Endothelial cell of umbilical vein (primary cell): ENCODE measurements at places on chromosomes 11 and 22. TPM values are rescaled to one million over a fixed set of nuclear protein-coding genes. Genes with fewer than 3 reads are reported as not detected.

DNA sequence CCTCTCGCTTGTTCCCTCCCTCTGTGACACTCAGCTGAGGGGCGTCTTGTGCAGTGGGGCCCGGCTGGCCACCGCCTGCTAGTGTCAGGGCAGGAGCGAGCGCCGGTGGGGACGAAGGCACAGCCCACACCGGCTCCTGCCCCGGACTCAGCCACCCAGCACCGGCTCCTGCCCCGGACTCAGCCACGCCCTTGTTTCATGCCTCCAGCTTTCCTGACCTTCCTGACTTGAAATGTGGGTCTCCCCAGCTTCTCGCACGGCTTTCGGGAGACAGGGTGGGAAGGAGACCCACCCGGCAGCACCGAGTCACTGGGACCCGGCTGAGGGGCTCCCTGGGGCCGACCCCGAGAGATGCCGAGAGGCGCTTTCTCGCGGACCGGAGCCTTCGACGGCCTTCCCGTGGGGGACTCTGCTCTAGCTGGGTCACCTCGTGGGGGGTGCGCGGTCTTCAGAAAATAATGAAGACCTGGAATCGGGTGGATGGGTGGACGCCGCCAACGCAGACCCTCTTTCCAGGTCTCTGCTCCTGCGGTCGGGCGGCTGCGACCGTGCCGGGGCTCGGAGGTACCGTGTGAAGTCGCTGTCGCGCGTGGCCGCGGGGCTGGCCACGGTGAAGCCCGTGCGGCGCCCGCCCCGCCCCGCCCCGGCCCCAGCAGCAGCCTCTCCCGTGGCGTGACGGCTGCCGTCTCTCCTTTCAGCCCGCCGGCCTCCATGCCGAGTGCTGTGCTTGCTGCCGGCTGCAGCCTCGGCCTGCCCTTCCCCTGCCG lies 10.2 kb downstream of the GLB1L2 start:
- DNase-seq, result no peak

GRCh38 chr22:48434868-48435250 lies 1392.8 kb downstream of the BRD1 start:
- H3K4me1 ChIP-seq, result no peaks in the 10 kb centered on the region
- no peaks in the 10 kb centered on the region for H3K36me3 ChIP-seq
- no peak overlapping the region for H3K27ac ChIP-seq
- H3K4me3 ChIP-seq, result no peak overlapping the region
- DNase-seq, result no peak
- H3K27me3 ChIP-seq, result no peaks in the 10 kb centered on the region

- no peak overlapping the region for H3K4me3 ChIP-seq
- peaks cover 2% of the 10 kb centered on the region for H3K36me3 ChIP-seq
- peaks cover 20% of the 10 kb centered on the region for H3K4me1 ChIP-seq
- H3K27ac ChIP-seq, result no peak overlapping the region
- no peaks in the 10 kb centered on the region for H3K27me3 ChIP-seq
These were observed 4.1 kb downstream of the CASP4 start for GRCh38 chr11:104964247-104964646.

GRCh38 chr11:104148074-104148473 lies 15.9 kb downstream of the PDGFD start:
- no peak overlapping the region for H3K4me3 ChIP-seq
- H3K27ac ChIP-seq, result no peak overlapping the region
- H3K36me3 ChIP-seq, result no peaks in the 10 kb centered on the region
- no peak for DNase-seq
- H3K27me3 ChIP-seq, result no peaks in the 10 kb centered on the region

GRCh38 chr11:92969634-92970347 lies at the start of gene MTNR1B:
Gene MTNR1B (plus strand): TSS chr11:92969651. CDS start chr11:92969726, 75 bp downstream.
- no peaks in the 10 kb centered on the region for H3K27me3 ChIP-seq
- H3K27ac ChIP-seq, result no peak within 1 kb of the TSS
- no peak for DNase-seq
- H3K36me3 ChIP-seq, result no peaks in the 10 kb centered on the region
- H3K4me3 ChIP-seq, result no peak within 1 kb of the TSS

DNA sequence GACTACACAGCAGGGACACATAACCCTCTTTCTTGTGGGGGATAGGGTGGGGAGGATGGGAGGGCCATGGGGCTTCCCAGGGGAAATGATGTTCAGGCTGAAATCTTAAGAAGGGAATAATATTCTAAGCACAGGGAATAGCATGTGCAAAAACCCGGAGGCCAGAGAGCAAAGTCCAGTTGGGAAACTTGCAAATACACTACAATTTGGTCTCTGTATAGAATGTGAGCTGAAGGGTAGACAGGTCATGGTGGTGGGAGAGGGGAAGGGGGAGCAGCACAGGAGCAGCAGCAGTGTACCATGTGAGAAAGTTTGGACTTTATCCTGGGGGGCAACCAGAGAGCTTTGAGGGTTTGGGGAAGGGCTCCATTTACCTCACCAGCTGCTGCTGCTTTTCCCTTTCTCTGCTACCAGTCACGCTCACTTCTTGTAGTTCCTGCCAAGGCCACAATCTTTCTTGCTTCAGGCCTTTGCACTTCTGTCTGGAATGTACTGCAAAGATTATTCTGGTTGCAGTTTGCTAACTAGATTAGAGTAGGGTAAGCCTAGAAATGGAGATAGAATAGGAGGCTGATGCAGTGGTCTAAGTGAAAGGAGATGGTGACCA lies 43.0 kb downstream of the KREMEN1 start:
- no peaks in the 10 kb centered on the region for H3K4me1 ChIP-seq
- no peak overlapping the region for H3K4me3 ChIP-seq
- H3K27ac ChIP-seq, result no peak overlapping the region
- DNase-seq, result no peak
- H3K36me3 ChIP-seq, result no peaks in the 10 kb centered on the region
- peaks cover 6% of the 10 kb centered on the region for H3K27me3 ChIP-seq

DNA sequence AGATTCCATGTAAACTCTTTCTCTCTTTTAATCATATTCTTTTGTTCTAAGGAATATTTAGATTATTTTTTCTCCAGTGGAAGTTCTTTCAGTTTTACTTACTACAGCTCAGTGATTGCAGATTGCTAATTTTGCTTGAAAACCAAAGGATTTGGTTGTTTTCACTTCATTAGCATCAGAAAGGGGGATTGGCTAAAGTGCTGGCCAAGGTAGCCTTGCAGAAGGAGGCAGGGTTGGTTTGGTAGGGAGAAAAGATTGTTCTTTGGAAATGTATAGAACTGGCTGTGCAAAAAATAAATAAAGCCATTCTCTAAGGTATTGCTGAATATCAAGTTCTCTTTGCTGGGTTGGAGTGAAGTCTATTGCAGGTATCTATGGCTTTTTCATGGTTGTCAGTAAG lies 92.6 kb downstream of the FAT3 start:
- no peaks in the 10 kb centered on the region for H3K27me3 ChIP-seq
- H3K4me3 ChIP-seq, result no peak overlapping the region
- DNase-seq, result no peak
- H3K27ac ChIP-seq, result no peak overlapping the region

DNA sequence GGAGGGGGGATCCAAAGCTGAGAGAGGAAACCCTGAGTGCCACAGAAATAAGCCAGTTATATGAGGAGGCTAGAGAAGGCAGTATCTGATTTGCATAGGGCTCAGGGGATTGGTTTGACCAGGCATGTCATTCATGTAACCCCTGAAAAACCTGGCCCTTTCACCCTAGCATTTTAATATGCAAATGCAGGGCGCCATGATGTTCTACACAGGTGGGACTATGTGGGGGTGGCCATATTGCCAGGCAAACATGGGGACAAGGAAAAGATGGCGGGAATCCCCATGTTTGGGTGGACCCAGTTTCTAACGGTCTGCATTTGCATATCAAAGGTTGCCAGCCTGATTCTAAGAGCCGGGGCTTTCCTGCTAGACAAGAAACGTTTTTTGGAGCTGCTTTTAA lies 27.2 kb downstream of the CSF2RB start:
- no peak overlapping the region for H3K4me3 ChIP-seq
- no peak for DNase-seq
- H3K36me3 ChIP-seq, result peaks cover 4% of the 10 kb centered on the region

DNA sequence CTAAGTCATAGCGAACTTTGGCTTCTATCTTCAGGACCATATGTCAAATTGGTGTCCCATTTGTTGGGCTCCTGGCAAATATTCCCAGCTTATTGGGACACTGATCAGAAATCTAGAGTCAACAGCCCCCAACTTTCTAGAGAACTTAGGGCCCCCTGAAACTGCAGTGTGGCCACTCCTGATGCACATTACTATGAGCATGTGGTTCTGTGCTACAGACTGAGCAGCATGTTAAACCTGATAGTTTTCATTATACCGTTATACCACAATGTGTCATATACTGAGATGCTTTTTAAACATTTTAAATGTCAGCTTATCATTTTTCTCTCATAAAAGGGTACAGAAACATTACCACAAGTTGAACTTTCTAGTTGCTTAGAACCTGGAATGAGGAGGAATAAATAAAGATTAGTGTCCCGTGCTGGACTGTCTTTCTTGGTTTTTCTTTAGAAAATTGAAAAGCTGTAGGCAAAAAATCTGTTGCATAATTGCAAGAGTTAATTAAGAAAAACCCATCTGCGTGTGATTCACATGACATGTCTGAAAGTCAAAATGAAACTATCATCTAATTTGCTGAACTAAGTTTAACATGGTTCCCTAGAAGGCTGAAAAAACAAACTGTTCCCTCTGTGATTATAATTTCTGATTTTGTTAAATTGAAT lies 16.4 kb upstream of the CTSC start:
- H3K27ac ChIP-seq, result no peak overlapping the region
- no peak overlapping the region for H3K4me3 ChIP-seq
- no peaks in the 10 kb centered on the region for H3K4me1 ChIP-seq
- no peak for DNase-seq
- no peaks in the 10 kb centered on the region for H3K36me3 ChIP-seq

DNA sequence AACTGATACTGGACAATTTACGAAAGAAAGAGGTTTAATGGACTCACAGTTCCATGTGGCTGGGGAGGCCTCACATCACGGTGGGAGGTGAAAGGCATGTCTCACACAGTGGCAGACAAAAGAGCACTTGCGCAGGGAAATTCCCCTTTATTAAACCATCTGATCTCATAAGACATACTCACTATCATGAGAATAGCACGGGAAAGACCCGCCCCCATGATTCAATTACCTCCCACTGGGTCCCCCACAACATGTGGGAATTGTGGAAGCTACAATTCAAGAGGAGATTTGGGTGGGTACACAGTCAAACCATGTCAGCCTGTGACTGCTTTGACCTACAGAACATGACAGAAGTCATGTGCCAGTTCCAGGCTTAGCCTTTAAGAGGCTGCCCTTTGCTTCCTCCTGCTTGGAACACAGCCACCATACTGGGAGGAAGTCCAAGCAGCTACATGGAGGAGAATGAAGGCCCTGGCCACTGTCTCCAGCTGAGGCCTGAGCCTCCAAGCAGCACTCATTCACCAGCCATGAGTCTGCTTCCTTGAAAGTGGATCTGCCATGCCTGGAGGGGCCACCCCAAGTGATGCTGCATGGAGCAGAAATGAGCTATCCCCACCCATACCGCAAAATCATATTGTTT lies 10.9 kb upstream of the GAL start:
- no peak overlapping the region for H3K27ac ChIP-seq
- peaks cover 7% of the 10 kb centered on the region for H3K4me1 ChIP-seq
- no peak overlapping the region for H3K4me3 ChIP-seq
- H3K27me3 ChIP-seq, result no peaks in the 10 kb centered on the region
- no peaks in the 10 kb centered on the region for H3K36me3 ChIP-seq

- no peak overlapping the region for H3K4me3 ChIP-seq
- no peak for DNase-seq
- no peaks in the 10 kb centered on the region for H3K4me1 ChIP-seq
These were observed 129.9 kb upstream of the TTC12 start for GRCh38 chr11:113184498-113184897.

DNA sequence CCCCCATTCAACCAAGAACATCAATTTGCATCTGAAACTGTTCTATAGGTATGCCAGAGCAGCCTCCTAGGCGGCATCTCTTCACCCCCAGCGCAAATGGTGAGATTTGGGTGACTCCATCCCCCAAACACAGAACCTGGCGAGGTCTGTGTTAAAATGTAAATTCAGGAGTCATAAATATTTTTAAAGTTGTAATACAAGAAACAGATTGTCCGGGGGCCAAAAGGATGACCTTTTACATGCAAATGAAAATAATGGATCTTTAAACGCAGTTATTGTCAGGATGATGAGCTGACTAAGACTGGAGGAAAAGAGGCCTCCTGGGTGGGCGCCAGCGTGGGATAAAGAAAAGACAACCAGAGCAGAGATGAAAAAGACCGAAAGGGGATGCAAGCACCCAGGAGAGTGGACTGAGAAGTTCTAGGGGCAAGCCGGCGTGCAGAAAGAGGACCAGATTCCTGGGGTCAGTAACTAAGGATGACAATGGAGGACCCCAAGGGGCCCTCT lies 16.0 kb upstream of the ADA2 start:
- no peaks in the 10 kb centered on the region for H3K4me1 ChIP-seq
- H3K4me3 ChIP-seq, result no peak overlapping the region
- H3K27ac ChIP-seq, result no peak overlapping the region
- H3K36me3 ChIP-seq, result no peaks in the 10 kb centered on the region
- peaks cover 3% of the 10 kb centered on the region for H3K27me3 ChIP-seq
- DNase-seq, result no peak

DNA sequence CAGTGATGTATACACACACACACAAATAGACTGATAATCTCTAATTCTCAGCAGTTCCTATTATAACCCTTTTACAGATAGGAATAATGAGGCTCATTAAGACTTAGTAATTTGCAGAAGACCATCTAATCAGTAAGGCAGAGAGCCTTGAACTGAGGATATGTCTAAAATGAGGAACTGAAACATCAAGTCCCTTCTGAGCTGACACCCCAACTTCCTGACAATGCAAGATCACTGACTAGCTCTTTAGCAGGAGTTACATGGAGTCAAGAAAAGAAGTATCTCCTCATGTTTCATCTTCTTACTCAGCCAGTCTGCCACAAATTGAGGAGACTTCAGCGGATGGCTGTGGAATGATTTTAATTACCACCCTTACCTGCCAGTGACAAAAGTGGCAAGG lies 193.0 kb downstream of the MSANTD4 start:
- no peaks in the 10 kb centered on the region for H3K27me3 ChIP-seq
- H3K4me3 ChIP-seq, result no peak overlapping the region
- no peaks in the 10 kb centered on the region for H3K36me3 ChIP-seq
- DNase-seq, result no peak
- no peak overlapping the region for H3K27ac ChIP-seq
- H3K4me1 ChIP-seq, result no peaks in the 10 kb centered on the region

- H3K27ac ChIP-seq, result no peak overlapping the region
- no peaks in the 10 kb centered on the region for H3K4me1 ChIP-seq
- no peaks in the 10 kb centered on the region for H3K36me3 ChIP-seq
- DNase-seq, result no peak
- H3K27me3 ChIP-seq, result no peaks in the 10 kb centered on the region
These were observed 12.3 kb upstream of the TXN2 start for GRCh38 chr22:36493690-36494110.

GRCh38 chr11:77030834-77031414 lies 3.3 kb upstream of the B3GNT6 start:
- no peaks in the 10 kb centered on the region for H3K4me1 ChIP-seq
- no peak overlapping the region for H3K27ac ChIP-seq
- H3K36me3 ChIP-seq, result no peaks in the 10 kb centered on the region
- H3K4me3 ChIP-seq, result no peak overlapping the region

GRCh38 chr11:33391893-33392251 lies 134.7 kb downstream of the HIPK3 start:
- H3K36me3 ChIP-seq, result no peaks in the 10 kb centered on the region
- no peaks in the 10 kb centered on the region for H3K27me3 ChIP-seq
- H3K27ac ChIP-seq, result no peak overlapping the region
- peaks cover 4% of the 10 kb centered on the region for H3K4me1 ChIP-seq

CCDC15 gene
- 3.8 and 4.6 TPM in 2 replicates for total RNA-seq

SLCO2B1 gene
- total RNA-seq, result not detected in 2 replicates

MS4A3 gene
- not detected in 2 replicates for total RNA-seq

SLC22A8 gene
- not detected in 2 replicates for total RNA-seq
